Regular cardiac myocyte (primary cell): ENCODE measurements at places on chromosomes 4 and X. TPM values are rescaled to one million over a fixed set of nuclear protein-coding genes. Genes with fewer than 3 reads are reported as not detected.

Gene CORIN
- total RNA-seq = 0.58 and 0.85 TPM in 2 replicates

Gene MORF4L2
- 1,079 and 1,122 TPM in 2 replicates for total RNA-seq

Gene PDE5A
- total RNA-seq = 80.3 and 93.7 TPM in 2 replicates

Gene HNRNPDL
- total RNA-seq = 130 and 211 TPM in 2 replicates

Gene RS1
- total RNA-seq = not detected in 2 replicates

Gene CNOT6L
- 11.5 and 12.7 TPM in 2 replicates for total RNA-seq

Gene CAPN6
- under 0.01 TPM in 1 of 2 replicates, not detected in the other for total RNA-seq

Gene RASL11B
- total RNA-seq = 0.19 and 0.28 TPM in 2 replicates

Gene F8A3
- total RNA-seq = 2.7 and 2.8 TPM in 2 replicates

Gene TCEAL5
- not detected in 2 replicates for total RNA-seq
